M059J (cell line): ENCODE measurements at places on chromosomes 3 and 15.

DNA sequence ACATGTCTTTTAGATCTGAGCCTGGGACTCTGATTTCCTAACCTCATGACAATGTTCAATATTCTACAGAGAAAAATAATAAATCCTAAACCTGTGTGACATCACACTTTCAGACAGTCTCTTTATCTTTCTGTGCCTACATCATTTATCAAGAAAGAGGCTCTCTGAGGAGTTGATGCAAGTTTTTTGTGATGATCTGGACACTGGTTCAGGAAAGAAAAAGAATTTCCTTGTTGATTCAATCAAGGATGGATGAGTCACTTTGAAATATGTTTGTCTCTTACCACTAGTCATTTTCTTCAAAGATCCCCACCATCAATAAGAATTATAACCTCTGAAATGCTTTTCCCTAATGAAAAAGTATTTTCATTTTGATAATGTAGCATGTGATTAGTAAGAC, 404.6 kb downstream of the WDR72 start:
- no peak for DNase-seq

- DNase-seq, result peak; percentile 37
Measured at GRCh38 chr3:162171970-162172369, 675.4 kb downstream of the OTOL1 start.

GRCh38 chr3:193842832-193843473, 249.9 kb downstream of the OPA1 start:
- no peak for DNase-seq

GRCh38 chr3:195441051-195441450, 1.8 kb downstream of the ACAP2 start:
- DNase-seq, result no peak

- no peak for DNase-seq
Measured at GRCh38 chr15:60204131-60204885, 193.5 kb downstream of the ANXA2 start.

DNA sequence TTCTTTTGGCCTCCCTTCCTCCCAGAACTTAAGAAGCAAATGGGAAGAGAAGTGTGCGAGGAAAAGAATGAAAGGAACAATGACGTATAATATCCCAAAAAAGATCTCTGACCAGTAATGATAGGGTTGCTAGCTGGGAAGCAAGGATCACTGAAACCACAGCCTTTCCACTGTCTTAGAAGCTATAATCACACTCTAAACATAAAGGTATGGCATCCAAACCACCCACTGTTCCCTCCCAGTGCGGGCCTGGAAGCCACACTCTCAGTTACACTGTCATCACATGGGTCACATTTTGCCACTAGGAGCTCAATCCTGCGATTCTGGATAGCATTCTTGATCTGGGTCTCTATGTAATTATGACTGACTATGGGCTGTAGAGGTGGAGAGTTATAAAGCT, 131.6 kb upstream of the HACD2 start:
- DNase-seq, result no peak

DNA sequence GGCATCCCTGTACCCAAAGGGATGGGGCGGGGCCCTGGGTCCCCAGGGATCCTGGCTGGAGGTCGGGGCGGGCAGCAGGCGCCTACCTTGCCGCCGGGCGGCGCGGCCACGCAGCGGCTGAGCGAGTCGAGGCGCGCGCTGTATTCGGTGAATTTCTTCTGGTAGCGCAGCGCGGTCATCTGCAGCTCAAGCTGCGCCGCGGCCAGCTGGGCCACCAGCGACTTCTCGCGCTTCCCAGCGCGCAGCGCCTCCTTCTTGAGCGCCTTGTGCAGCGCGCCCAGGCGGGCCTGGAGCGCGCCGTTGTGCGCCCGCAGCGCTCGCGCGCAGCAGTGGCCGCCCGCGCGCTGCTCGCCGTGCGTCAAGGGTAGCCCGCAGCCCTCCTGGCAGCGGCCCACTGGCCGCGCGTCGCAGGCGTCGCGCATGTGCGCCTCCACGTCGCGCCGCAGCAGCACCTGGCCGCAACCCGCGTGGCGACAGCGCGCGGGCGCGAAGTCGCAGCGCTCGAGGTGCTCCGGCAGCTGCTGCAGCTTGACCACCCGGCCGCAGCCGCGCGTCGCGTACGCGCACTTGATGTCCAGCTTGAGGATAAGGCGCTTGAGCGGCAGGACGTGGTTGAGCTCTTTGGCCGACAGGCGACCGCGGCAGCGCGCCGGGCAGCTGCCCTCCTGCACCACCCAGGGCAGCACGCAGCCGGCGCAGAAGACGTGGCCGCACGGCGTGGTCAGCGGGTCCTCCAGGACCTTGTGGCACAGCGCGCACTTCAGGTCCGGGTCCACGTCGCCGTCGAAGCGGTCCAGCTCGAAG, 522 bp downstream of the PDZRN3 start:
- peak; percentile 29 for DNase-seq

- DNase-seq, result peak; percentile 27
Measured at GRCh38 chr15:35181538-35181937, 96.4 kb upstream of the NANOGP8 start.

DNA sequence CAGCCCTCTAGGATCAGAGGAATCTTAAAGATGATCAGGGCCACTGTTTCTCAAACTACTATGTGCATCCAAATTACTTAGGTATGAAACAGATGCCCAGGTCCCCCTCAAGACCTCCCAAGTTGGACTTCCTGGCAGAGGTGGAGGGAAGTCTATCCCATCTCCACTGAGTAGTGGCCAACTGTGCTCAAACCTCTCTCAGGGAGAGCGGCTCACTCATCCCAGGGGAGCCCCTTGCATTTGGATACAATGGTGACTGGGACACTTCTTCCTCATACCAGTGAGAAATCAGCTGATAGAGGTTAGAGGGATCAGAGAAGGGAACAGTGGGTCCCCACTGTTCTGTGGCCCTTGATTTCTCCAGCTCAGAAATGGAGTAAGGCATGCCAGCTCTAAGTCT, 8.7 kb upstream of the WNT7A start:
- DNase-seq, result no peak

- DNase-seq, result peak; percentile 83
Measured at GRCh38 chr3:140176526-140176925, 241.5 kb downstream of the CLSTN2 start.

DNA sequence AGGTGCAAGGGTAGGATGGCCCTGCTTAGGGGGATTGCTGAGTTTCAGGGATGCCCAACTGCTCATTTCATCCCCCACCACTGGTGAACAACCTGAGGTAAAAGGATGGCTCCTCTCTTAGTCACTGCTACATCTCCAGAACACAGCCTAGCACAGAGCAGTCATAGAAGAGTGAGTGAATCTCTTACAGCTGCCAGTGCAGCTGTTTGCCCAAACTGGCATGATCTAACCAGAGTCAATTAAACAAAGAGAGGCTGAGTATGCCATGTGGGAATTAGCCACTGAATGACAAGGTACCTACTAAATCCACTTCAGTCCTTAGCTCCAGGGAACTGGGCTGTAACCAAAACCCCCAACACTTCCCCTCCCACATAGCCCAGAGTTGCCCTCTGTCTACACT, 6.8 kb upstream of the NCKIPSD start:
- DNase-seq, result no peak

DNA sequence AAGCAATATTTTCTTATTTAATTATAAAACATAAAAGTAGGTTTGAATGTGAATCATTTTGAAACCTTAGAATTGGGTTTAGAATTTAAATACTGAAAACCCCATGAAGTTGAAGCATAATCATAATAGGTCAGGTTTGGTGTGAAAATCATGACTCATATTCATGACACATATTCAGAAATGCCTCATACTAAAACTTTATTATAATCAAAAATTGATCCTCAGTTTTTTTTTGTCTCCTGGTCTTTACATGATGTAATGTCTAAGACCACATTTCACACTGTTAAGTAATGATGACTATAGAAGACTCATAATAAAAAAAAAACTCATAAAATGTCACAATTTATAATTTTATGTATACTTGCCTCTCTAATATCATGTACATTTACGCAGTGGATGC, 190.4 kb downstream of the FOXP1 start:
- DNase-seq, result no peak

DNA sequence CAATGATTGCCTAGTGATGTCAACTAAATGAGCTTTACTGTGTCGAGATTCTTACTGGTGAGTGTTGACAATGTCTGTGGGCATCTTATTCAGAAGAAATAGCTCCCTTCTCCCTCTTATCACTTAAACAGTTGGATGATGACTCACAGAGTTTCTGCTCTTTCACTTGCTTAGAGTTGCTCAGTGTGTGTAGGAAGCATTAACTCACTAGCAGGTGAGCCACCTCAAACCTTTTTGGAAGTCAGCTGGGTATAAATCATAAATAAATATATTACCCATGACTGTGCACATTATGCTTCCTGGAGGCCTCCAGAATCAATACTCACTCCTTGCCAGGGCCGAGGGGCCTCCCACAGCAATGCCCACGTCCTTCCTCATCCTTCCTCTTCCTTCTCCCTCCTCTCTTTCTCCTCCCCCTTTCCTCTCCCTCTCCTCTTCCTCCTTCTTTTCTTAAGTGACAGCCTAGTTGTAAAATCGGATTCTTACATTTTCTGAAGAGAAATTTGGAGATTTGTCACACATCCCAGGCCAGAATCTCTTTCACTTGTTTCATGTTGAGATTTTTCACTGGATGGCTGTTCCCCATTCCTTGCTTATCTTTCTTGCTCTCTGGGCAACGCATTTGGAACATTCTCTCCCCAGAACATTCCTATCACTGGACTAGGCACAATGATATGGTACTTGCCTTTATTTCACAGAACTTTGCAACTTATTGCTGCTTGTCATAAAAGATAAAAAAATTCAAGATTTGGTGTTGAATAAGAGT, 17.5 kb downstream of the SHC4 start:
- peak; percentile 86 for DNase-seq

- no peak for DNase-seq
Measured at GRCh38 chr15:56996093-56996492, 77.6 kb downstream of the TCF12 start.

- peak; percentile 64 for DNase-seq
Measured at GRCh38 chr3:139288266-139288821, 55.5 kb upstream of the MRPS22 start.

GRCh38 chr3:114669614-114670013, 375.8 kb downstream of the TIGIT start:
- no peak for DNase-seq

GRCh38 chr15:66587749-66588148, 22.0 kb upstream of the LCTL start:
- no peak for DNase-seq

- no peak for DNase-seq
Measured at GRCh38 chr3:38119821-38120692, 16.9 kb downstream of the ACAA1 start.

GRCh38 chr15:74399511-74400312, 32.3 kb upstream of the CYP11A1 start:
- peak; percentile 74 for DNase-seq

DNA sequence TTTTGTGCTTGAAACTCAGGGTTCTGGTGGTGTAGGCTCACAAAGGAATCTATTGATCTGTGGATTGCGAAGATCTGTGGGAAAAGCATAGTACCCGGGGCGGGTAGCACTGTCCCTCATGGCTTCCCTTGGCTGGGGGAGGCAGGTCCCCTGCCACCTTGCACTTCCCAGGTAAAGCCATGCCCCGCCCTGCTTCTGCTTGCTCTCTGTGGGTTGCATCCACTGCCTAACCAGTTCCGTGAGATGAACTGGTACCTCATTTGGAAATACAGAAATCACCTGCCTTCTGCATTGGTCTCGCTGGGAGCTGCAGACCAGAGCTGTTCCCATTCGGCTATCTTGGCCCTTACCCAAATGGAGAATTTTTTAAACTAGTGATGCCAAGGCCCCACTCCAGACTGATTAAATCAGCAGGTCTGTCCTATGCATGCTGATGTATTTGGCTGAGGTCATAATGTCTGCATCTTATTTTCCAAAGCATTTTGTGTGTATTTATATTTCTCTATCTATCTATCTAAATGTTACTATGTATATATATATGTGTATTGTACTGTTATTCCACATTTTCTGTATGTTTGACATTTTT, 65.5 kb upstream of the SLC7A14 start:
- DNase-seq, result no peak

GRCh38 chr15:98326804-98327203, 321.5 kb upstream of the IGF1R start:
- no peak for DNase-seq

DNA sequence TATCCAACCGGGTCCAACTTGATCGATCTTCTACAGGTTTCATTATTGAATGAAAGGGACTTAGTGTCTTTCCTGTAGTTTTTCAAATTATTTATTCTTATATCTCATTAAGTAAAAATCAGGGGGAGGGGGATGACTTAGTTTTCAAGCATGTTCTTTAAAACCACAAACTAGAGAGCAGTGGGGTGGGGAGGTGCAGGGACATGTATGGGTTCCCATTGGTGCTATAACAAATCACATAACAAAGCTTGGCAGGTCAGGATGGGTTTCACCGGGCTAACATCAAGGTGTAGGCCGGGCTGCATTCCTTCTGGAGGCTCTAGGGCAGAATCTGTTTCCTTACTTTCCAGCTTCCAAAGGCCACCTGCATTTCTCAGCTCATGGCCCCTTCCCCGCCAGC, 32.7 kb downstream of the CCNL1 start:
- DNase-seq, result peak; percentile 45

- DNase-seq, result no peak
Measured at GRCh38 chr3:98617841-98618240, 24.4 kb upstream of the CPOX start.

DNA sequence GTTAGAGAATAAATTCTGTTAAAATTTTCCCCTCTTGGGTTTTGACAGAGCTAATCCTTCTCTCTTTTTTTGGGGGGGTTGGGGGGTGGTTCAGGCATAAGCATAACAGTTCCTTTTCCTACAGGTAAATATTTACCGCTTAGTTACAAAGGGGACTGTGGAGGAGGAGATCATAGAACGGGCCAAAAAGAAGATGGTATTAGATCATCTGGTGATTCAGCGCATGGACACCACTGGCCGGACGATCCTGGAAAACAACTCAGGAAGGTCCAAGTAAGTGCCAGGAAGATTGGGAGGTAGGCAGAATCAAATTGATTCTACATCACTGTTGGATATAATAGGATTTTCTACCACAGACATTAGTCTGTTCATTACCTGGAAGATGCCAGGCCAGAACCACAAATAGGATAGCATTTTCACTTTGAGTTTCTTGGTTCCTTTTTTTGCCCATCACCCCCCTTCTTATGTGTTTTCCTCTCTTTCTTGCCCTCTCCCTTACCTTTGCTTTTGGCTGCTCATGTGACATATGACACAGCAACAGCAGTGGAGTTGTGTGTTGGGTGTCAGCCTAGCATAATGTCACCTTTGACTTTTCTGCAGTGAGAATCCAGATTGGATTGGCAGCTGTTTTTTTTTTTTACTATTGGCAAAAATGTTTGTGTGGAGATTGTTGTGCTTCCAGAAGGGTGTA, 79.0 kb downstream of the CHD2 start:
- peak; percentile 22 for DNase-seq
